ENCODE measurements at places on chromosomes 11 and 22.

DNA sequence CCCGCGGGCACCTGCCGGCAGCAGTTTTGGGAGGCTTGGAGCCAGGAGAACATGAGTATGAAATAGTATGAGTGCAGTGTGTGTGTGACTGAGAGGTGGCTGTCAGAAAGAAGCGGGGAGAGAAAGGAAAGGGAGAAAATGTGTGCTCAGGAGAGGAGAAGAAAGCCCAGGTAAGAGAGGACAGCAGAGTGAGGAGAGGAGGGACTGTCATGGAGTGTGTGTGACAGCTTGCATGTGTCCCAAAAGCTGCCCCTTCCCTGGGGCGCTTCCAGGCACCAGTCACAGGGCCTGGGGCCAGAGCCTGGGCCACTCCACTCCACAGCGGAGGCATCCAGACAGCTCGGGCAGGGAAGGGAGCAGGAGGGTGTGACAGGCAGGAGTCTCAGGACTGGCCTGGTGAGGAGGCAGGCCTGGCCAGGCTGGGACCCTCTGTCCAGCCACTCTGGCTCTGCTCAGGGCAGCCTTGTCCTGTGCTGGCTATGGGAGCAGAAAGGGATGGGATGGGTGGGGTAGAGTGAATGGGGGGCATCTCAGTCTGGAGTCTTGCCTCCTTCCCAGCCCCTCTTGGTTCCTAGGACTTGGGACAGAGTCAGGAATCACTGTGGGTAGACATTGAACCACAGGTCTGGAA is 949 bp downstream of the MMP11 start:
- no peak for DNase-seq

GRCh38 chr11:11856638-11857037 is 14.9 kb downstream of the USP47 start:
- no peak for DNase-seq

DNA sequence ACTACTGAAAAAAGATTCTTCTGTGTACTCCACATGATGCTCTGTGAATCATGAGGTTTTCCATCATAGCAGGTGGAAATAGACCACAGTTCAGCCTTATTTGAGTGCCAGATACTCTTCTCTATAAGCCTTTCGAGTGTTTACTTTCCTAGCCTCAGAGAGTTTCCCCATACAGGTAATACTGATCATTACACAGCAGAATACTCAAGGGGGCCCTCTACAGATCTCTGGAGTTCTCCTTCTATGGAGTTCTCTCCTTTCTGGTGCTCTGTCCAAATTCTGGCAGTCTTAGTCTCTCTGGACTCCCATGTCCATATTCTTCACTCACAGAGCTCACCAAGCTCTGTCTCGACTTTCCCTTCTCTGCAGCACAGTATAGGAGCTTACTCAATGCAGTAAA is 175.7 kb upstream of the CARD18 start:
- no peak for DNase-seq

- DNase-seq, result no peak
Observed at GRCh38 chr11:57458060-57458409, 2.3 kb upstream of the RTN4RL2 start.

DNA sequence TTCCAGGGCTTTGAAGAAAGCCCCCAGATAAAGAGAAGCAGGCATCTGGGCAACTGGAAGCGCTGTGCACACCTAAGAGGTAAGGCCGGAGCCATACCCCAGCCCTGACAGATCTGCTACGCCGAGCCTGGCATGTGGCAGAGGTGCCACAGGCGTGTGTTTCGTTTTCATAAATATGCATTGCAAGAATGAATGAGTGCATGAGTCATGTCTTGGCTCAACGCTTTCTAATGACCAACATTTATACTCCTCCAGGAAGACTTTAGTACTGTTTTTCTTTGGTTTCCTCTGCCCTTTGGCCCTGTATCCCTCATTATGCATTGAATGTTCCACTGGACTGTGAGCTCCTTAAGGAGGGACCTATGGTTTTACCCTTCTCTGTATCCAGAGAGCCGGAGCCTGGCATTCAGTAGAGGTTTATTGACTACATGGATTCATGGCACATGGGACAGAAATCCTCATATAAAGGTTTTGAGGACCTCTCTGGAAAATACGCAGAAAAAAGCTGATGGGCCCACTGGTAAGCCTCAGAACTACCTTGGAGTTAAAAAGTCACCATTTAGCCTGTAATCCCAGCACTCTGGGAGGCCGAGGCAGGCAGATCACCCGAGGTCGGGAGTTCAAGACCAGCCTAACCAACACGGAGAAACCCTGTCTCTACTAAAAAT is 38.9 kb upstream of the CSNK2A3 start:
- no peak for DNase-seq

GRCh38 chr11:288478-289397 is at the start of gene PGGHG:
Gene PGGHG (plus strand): TSS chr11:289126. CDS start chr11:289817, 691 bp downstream.
- DNase-seq, result peak; percentile 57

DNA sequence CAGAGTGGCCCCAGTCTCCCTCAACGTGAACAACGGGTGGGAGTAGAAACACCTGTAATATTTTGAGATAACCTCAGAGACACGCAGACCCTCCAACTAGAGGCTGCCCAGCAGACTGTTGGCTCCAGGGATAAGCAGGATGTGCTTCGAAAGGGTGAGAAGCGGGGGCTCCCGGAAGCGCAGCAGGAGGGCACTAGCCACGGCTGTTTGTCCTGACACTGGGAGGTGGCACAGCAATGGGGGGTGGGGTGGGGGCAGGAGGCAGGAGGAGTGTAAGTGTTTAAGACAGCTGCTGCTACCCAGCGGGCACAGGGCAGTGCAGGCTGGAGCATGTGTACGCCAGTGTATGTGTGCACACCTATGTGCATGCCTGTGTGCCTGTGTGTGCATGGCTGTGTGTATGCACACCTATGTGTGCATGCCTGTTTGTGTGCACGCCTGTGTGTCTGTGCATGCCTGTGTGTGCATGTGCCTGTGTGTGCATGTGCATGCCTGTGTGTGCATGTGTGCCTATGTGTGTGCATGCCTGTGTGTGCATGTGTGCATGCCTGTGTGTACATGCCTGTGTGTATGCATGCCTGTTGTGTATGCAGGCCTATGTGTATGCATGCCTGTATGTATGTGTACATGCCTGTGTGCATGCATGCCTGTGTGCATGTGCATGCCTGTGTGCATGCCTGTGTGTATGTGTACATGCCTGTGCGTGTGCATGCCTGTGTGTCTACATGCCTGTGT is 154.7 kb downstream of the SHANK2 start:
- DNase-seq, result no peak

GRCh38 chr11:69436041-69436982 is 45.2 kb upstream of the LINC01488 start:
- DNase-seq, result no peak

DNA sequence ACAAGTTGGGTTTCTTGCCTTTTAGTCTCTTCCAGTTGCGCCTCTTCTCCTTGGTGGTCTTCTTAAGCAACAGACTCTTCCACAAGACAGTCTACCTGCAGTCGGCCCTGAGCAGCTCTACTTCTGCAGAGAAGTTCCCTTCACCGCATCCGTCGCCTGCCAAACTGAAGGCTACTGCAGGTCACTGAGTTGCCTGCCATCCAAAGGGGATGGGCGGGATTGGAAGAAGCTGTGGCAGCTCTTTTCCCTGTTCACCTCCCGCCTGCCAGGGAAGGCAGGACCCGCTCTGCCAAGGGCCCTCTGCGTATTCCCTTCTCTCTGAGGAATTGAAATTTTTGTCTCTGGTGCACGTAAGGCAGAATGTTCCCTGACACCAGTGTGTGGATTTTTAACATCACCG is 9.2 kb upstream of the STT3A start:
- DNase-seq, result no peak

DNA sequence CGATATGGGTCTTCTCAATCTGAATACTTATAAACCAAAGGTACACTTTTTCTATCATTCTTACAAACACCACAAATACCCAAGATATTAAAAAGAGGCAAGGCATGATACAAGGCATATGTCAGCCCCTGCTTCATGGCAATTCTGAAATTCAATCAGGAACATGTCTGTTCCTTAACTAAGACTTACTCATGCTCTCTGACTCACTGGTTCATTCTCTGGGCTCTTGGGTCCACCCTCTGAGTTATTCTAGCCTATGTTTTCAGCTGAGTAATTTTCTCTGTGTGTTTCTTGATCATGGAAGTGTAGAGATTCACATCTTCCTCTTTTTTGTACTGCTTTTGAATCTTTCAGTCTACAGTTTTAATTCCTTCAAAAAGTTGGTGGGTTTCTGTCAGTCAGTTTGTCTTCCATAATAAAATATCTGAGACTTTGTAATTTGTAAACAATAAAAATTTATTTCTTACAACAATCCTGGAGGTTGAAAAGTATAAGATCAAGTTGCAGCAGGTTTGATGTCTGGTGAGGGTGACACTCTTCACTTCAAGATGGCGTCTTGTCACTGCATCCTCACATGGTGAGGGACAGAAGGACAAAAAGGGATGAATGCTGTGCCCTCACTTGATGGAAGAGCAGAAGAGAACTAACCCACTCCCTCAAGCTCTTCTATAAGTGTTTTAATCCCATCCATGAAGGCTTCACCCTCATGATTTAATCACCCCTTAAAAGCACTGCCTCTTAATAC is 211.7 kb downstream of the FAM76B start:
- DNase-seq, result no peak

DNA sequence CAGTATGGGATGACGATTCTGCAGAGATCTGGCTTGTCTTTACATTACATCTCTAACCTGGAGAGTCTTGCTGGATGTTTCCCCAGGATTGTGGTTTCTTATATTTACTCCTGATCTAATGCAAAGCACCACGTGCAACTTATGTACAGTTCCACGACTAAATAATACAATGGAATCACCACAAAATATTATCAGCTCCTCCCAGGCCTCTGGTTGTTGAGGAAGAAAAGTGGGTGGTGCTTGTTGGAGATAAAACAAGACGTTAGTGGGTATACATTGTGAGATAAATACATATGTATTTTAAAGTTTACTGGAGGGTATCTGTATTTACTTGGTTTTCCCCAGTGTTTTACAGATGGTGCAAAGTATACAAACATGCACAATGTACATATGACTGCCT is 569.7 kb downstream of the NTM start:
- DNase-seq, result no peak

GRCh38 chr11:2293984-2294925 is 7.5 kb downstream of the C11orf21 start:
- DNase-seq, result no peak

DNA sequence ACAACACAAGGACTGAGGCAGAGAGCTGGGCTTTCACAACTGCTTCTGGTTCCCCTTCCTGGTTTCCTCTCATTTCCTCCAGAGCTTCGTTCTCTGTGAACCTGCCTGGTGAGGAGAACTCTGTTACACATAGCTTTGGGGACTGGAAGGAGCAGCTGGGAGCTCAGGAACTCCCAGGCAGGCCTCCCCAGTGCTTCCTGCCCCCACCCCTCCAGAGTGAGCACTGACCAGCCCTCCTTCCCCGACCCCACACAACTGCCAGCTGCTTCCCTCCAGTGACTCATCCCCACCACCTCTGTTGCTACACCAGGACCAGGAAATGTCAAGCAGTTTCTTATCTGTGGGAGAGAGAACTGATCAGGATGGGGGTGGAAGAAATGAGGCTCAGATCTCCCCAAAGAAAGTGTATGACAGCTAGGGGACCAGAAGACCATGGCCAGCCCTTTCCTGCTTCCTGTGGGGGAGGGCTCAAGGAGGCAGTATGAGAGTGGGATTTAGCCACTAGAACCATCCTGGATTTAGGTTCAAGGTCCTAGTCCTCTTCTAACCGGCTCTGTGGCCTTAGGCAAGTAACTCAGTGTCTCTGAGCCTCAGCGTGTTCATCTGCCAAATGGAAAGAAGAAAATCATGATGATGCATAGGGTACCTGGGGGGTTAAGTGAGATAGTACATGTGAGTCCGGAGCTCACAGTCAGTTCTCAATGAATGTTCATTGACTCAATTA is 4.5 kb upstream of the TP53I11 start:
- no peak for DNase-seq

DNA sequence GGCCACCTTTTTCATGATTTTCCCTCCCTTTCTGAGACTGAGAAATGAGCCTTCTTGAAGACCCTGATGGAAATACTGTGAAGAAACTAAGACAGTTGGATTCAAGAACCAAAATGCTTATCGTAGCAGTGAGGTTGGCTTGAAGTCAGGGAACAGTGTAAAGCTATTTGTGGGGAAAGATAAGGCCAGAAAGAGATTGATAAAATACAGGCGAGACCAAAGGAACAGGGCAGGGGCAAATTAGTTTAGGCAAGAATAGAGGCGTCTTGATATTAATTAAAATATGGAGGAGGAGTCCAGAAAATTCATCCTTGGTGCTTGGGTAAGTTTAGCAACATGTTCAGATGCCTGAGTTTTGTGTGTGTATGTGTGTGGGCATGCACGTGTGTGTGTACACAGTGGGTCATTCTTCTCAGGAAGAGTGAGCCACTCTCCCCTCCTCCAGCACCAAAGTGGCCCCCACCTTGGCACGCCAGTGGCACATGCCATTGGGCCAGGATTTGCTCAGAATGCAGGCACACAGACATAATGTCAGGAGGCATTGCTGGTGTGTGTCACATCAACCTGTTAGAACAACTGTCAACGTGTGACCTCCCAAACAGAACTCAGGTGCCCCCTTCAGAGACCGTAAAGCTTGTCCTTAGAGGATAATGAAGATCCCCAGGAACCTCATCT is 3.9 kb upstream of the EHF start:
- DNase-seq, result no peak

GRCh38 chr11:439315-440064 is 2.3 kb downstream of the ANO9 start:
- DNase-seq, result no peak

GRCh38 chr11:14546672-14547071 is 26.5 kb upstream of the PSMA1 start:
- DNase-seq, result no peak

DNA sequence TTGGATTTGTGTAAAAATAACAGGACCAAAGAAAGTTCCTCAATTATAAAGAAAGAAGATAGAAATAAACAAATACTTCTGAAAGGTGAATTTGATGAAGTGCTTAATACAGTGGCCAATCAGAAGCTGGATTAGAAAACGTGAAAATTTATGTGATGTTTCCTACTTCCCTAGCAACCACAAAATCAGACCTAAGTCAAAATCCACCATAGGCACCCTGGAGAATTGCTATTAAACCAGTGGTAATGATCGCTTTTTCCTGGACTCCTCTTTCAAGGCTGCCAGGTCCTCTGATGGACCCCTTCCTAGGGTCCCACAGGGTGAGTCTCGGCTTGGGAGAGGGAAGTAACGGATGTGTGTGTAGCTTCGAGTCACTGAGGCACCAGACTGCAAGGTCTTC is 9.6 kb downstream of the WT1 start:
- no peak for DNase-seq

DNA sequence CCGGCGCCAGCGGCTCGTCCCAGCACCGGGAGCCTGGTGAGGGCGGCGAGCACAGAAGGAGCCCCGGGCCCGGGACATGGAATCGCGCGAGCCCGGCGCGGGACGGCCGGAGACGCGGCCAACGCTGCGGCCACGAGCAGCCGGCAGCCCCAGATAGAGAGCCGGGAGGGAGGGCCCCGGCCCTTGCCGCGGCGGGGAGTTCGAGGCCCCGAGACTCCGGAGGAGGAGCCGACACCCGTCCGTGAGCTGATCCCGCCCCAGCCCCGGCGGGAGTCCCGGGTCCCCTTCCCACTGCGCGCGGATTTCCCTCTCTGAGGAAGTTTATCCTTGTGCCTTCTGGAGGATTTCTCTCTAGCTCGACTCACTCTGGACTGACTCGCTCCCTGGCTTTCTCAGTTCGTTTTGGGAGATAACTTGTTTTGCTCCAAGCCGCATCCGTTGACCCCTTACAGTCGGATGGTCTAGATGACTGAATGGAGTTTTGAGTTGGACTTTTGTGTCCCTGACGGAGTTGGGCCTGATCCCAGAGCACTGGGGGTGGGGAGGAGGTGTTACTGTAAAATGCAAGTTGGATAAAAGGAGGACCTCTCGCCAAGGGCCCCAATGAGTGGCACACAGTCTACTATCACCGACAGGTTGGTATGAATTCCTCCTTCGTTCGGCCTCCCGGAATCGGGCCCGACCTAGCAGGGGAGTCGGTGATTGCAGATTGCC is 585 bp downstream of the ARHGEF12 start:
- DNase-seq, result no peak

Data from activated gamma-delta T cell (primary cell).